ENCODE measurements at places on chromosomes 13 and 19. TPM values are rescaled to one million over a fixed set of nuclear protein-coding genes. Genes with fewer than 3 reads are reported as not detected.

HRC gene
- total RNA-seq, result not detected

UPK1A gene
- total RNA-seq, result not detected

LIG1 gene
- 55.8 TPM for total RNA-seq

CTXN1 gene
- total RNA-seq, result 5.2 TPM

PRR36 gene
- total RNA-seq, result 0.05 TPM

ZNF813 gene
- 3.2 TPM for total RNA-seq

DNA sequence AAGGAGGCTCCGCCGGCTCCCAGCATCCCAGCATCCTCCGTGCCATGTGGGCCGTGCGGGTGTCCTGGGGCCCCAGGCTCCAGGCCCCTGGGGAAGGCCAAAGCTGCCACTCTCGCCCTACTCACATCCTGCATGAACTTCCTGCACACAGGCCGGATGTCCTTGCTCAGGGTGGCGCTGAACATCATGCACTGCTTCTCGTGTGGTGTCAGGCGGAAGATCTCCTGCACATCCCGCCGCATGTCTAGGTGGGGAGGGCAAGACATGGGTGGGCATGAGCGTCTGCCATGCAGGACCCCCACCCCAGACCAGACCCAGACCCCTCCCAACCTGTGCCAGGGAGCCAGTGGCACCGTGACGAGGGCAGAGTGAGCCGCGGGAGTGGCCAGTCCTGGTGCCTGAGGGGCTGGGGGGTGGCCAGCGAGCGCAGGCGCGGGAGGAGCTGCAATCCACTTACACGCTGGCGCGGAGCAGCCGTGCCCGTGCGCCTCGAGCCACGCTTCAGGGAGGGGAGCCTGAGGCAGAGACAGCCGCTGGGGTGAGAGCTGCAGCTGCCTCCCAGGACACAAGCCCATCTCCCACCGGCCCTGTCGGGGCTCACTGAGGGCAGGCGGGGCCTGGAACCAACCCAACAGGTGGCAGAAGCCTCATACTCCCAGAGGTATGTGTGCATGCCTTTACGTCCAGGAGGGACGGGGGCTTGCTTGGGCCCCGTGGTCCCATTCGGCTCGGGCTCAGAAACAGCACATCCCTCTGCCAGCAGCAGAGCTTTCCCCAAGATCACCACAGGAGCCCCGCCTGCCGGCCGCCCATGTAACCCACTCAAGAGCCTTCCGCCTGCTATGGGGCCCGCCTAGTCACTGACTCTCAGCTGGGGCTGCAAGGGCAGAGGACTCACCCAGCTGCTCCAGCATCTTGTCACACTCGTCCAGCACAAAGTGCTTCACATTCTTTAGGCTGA, 8.8 kb downstream of the DDX39A start:
- peaks cover 35% of the 10 kb centered on the region for H3K36me3 ChIP-seq
- H3K4me3 ChIP-seq, result no peak overlapping the region
- peaks cover 12% of the 10 kb centered on the region for H3K27me3 ChIP-seq

DNA sequence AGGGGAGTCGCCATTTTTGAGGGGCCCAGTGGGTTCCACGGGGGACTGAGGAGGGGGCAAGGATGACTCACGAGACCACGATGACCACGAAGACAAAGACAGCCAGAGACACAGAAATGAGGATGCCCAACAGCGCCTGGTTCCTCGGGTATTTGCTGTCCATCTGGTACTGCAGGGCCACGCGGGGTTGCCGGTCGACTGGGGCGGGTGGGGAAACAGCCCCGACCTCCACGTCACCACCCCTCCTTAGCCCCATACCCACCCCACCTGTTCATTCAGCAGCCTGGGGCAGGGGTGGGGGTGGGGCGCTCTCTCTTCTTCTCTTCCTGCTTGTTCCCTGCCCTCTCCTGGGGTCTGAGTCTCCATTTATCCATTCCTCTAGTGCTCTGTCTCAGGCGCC, 8.6 kb downstream of the IZUMO2 start:
- H3K4me1 ChIP-seq, result no peaks in the 10 kb centered on the region
- no peak for DNase-seq
- no peak overlapping the region for H3K27ac ChIP-seq
- peaks cover 8% of the 10 kb centered on the region for H3K27me3 ChIP-seq

DNA sequence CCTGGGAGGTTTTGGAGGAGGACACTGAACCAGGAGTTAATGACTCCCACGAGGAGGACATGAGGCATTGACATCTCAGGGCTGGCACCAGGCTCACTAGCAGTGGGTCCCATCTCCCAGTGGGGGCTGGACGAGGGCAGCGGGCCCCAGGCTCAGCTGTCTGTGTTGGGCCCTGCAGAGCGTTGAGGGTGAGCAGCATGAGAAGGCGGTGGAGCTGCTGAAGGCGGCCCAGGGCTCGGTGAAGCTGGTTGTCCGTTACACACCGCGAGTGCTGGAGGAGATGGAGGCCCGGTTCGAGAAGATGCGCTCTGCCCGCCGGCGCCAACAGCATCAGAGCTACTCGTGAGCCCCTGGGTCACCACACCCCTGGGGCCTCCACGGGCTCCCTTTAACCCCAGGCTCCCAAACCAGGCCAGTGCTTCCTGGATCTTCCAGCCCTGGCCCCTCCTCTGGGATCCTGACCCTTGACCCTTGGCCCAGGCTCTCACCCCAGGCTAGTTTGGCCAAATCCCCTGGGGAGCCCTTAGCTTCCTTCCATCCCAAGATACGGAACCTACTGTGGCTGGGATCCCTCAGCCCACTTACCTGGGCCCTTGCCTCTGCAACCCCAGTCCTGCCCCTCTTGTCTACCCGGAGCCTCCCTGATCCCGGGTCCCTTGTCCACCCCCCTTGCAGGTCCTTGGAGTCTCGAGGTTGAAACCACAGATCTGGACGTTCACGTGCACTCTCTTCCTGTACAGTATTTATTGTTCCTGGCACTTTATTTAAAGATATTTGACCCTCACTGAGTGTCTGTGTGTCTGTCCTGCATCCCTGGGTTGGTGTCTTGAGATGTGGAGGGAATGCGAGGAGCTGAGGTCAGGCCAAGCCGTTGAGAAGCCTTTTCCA, 1.0 kb downstream of the C19orf73 start:
- no peak for DNase-seq
- H3K4me1 ChIP-seq, result peaks cover 31% of the 10 kb centered on the region
- H3K4me3 ChIP-seq, result peak overlapping the region; percentile 89
- 0 out of 2 replicates have a peak, but pooled peaks cover 3% of the 10 kb centered on the region for H3K36me3 ChIP-seq
- H3K27ac ChIP-seq, result peak overlapping the region; percentile 77
- peaks cover 9% of the 10 kb centered on the region for H3K27me3 ChIP-seq

DNA sequence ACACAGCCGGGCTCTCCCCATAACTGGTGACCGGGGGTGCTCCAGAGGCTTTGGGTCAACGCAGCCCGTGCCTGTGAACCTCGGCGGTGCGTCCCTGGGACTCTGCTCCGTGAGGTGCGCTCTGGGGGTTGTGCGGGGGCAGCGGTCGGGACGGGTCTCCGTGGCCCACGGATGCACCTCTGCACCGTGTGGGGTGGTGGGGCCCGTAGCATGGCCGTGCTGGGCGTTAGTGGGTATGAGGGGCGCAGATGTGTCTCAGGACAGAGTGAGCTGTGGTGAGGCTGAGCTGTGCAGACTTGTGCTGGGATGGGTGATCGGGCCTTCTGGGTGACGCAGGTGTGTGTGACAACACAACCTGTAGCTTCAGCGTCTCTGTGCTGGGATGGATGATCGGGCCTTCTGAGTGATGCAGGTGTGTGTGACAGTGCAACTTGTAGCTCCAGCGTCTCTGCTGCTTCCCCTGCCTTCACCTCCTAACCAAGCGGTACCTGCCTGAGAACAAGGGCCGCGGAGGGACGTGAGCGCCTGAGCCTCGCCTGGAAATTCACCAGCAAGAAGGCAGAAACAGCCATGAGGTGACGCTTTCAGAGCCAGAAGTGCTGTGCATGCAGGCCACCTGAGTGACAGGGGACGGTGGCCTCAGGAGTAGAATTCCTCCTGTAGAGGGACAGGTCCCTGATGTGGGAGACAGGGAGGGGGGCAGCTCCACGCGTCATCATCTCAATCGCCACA, 599 bp downstream of the ZNF331 start:
- peaks cover 5% of the 10 kb centered on the region for H3K27me3 ChIP-seq
- H3K4me1 ChIP-seq, result peaks cover 19% of the 10 kb centered on the region
- H3K4me3 ChIP-seq, result peak overlapping the region; percentile 92
- DNase-seq, result no peak
- peak overlapping the region; percentile 94 for H3K27ac ChIP-seq
- H3K36me3 ChIP-seq, result peaks cover 33% of the 10 kb centered on the region

GRCh38 chr19:13155472-13156359, 5.5 kb downstream of the IER2 start:
- H3K36me3 ChIP-seq, result peaks cover 34% of the 10 kb centered on the region
- H3K27me3 ChIP-seq, result peaks cover 51% of the 10 kb centered on the region
- peak; percentile 71 for DNase-seq
- H3K4me1 ChIP-seq, result peaks cover 42% of the 10 kb centered on the region
- H3K4me3 ChIP-seq, result peak overlapping the region; percentile 99

GRCh38 chr13:75489502-75490263, 7.7 kb upstream of the TBC1D4 start:
- peaks cover 5% of the 10 kb centered on the region for H3K36me3 ChIP-seq
- DNase-seq, result peak; percentile 60
- no peak overlapping the region for H3K27ac ChIP-seq

DNA sequence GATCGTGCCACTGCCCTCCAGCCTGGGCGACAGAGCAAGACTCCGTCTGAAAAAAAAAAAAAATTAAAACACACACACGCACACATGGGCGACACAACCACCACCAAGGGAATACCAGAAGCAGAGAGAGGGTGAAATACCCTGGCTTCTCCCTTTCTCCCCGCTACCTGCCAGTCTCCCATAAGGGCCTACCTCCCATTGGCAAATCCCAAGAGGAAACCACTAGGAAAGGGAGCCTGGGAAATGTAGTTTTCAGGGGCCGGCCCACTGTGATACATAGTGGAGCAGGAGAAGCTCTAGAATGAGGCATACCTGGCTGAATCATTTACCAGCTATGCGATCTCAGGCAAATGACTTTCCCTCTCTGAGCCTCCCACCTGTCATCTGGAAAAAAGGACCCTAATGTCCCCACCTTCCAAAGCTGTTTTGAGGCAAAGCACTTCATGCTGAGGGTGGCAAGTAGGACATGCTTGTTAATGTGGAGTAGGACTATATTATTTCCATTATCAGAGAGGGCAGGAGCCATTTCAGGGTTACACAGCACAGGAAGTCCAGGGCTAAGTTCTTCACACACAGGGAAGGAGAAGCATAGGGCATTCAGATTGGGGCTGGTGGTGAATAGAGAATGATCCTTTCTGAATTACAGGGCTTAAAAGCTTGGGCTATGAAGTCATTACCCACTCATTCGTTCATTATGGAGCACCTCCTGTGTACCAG, 14.3 kb upstream of the HNRNPUL1 start:
- no peaks in the 10 kb centered on the region for H3K4me1 ChIP-seq
- H3K27ac ChIP-seq, result peak overlapping the region; percentile 13
- H3K36me3 ChIP-seq, result peaks cover 58% of the 10 kb centered on the region
- peaks cover 22% of the 10 kb centered on the region for H3K27me3 ChIP-seq

GRCh38 chr13:44790289-44790688, 199.0 kb downstream of the NUFIP1 start:
- H3K27ac ChIP-seq, result no peak overlapping the region
- DNase-seq, result no peak
- no peaks in the 10 kb centered on the region for H3K27me3 ChIP-seq
- peaks cover 9% of the 10 kb centered on the region for H3K4me1 ChIP-seq
- H3K36me3 ChIP-seq, result no peaks in the 10 kb centered on the region

DNA sequence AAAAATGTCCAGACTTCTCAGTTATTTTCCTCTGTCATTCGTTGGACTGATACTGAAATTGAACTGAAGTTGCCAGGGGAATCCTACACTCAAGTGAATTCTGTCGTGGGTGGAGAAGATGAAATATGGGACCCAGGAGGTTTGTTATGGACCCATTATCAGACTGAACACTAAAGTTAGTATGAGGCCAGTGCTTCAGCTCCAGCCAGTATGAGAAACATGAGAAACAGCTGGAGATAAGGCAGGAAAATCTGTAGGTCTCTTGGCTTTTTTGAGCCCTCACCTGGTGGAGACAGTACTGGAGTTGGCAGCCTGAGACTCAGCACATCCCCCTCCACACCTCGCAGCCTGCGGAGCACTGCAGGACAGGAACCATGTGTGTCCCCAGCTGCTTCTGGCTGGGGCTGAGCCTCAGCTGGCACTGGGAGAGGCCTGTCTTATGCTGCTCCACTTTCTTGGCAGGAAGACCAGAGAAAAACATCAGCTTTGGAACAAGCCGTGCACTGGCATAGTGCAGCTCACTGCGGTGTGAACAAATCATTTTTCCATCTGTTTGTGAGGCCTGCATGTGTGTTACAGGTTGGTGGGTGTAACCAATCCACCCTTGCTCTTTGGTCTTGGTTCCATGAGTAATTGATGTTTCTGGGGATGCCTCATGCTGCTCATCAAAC, 641.0 kb downstream of the FGF9 start:
- H3K4me3 ChIP-seq, result no peak overlapping the region
- no peak overlapping the region for H3K27ac ChIP-seq

DNA sequence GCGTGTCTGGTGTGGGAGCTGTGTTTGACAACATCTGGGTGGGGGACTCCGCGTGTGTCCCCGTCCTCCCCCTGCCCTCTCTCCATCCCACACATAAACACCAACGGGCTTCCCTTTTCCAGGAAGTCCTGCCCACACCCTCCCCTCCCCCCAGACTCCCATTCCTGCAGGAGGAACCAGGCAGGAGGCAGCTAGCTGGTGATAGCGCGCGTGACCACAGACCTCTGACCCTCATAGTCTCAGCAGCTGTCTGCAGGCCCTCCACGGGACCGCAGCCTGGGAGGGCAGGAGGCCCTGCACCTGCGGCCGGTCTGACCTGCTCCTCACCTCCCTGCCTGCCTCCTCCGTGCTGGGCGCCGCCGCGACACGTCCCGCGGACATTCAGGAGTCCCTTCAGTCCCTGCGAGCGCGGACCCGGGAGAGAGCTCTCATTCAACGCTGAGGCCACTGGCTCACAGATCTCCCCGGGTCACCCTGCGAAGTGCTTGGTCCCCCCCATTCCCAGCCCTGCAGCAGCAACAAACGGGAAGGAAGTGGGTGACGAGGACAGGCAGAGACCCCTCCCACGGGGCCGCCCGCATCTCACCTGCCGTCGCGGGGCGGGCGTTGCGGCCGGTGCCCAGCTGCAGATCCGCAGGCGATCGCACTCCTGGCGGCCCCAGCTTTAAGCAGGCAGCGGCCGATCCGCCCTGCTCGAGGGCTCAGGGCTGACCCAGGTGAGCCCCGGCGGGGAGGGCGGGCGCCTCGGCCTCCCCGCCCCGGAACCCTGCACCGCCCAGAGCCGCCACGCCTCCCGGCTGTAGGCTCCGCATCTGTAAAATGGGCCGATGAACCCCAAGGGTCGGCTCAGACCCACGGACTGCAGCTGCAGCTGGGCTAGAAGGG, 1.1 kb upstream of the ACP5 start:
- no peak overlapping the region for H3K27ac ChIP-seq
- H3K4me3 ChIP-seq, result no peak overlapping the region
- H3K4me1 ChIP-seq, result peaks cover 14% of the 10 kb centered on the region
- no peaks in the 10 kb centered on the region for H3K36me3 ChIP-seq
- H3K27me3 ChIP-seq, result peaks cover 6% of the 10 kb centered on the region

GRCh38 chr13:98370806-98371515, 193.9 kb upstream of the RNF113B start:
- H3K27ac ChIP-seq, result peak overlapping the region; percentile 90
- H3K36me3 ChIP-seq, result peaks cover 70% of the 10 kb centered on the region
- peak overlapping the region; percentile 85 for H3K4me3 ChIP-seq
- peaks cover 9% of the 10 kb centered on the region for H3K27me3 ChIP-seq
- DNase-seq, result peak; percentile 86
- H3K4me1 ChIP-seq, result peaks cover 47% of the 10 kb centered on the region
